ENCODE measurements at places on chromosomes 13 and 19. TPM values are rescaled to one million over a fixed set of nuclear protein-coding genes. Genes with fewer than 3 reads are reported as not detected.

Gene DGKH
- 9.7 TPM for total RNA-seq

Gene FGF14
- total RNA-seq, result under 0.01 TPM

Gene ZNF600
- total RNA-seq, result 2.6 TPM

Gene DNAAF3
- 0.10 TPM for total RNA-seq

Gene MEDAG
- total RNA-seq, result 21.9 TPM

Gene PTH2
- total RNA-seq, result not detected

Gene ADGRE3
- not detected for total RNA-seq

Gene FGF9
- 0.39 TPM for total RNA-seq

Gene SLC7A10
- not detected for total RNA-seq

Gene C1QTNF9B
- not detected for total RNA-seq

Gene B9D2
- total RNA-seq, result 4.5 TPM

Data from smooth muscle cell of the pulmonary artery (primary cell).